ENCODE measurements at places on chromosomes 3 and 15. TPM values are rescaled to one million over a fixed set of nuclear protein-coding genes. Genes with fewer than 3 reads are reported as not detected.
A peak's percentile ranks its signal among the peaks of the same experiment; 100 is the strongest.

The FETUB gene
- polyA plus RNA-seq, result not detected

GRCh38 chr15:68080783-68081182 is 26.7 kb downstream of the PIAS1 start:
- no peak for DNase-seq

DNA sequence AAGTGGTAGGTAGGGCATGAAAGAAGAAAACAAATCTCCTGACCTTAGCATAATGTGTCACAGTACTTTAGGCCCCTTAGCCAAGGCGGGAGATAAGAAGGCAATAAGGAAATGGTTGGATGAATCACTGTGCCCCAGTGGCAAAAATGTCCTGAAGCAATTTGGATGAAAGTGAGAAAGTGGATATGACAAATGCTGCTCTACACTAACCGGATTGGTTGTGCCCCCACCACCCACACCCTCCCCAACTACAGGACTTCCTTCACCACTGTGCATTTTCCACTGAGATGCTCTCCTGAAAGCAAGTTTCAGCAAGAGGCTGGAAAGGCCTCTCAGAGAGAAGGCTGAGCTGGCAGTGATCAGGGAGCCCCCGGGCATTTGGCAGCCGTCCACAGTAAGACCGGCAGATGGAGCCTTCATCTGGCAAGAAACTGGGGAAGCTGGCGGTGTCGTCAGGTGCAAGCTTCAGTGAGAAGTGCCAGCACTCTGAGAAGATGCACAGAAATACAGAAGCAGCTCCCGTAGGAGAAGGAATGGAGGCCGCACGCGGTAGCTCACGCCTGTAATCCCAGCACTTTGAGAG is 63.8 kb downstream of the ATP1B3 start:
- DNase-seq, result no peak

The FBXW12 gene
- not detected for polyA plus RNA-seq

GRCh38 chr15:58306591-58307312 is 125.0 kb upstream of the LIPC start:
- no peak for DNase-seq

The SEMA3B gene
- not detected for polyA plus RNA-seq

DNA sequence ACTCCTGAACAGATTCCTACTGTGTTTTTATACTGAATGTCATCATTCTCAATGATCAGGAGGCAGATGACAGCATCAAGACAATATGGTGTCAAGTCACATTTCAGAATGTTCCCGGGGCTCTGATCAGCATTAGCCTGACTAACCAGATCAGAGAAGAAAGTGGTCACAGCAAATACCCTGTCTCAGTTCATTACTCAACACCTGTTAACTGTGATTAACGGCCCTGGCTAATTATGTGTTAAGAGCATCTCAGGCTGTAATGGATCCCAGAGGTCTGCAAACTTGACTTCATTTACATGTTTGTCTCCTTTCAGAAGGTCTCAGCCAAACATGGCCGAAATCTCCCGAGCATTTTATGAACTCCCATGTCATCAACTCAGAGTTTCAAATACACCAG is 833.7 kb downstream of the FHIT start:
- no peak for DNase-seq

The TEX55 gene
- not detected for polyA plus RNA-seq

- DNase-seq, result peak; percentile 52
Measured at GRCh38 chr15:62066663-62067447, at the start of gene C2CD4A. Gene C2CD4A, plus strand, starts transcription at chr15:62066977. Its CDS starts 637 bp downstream, at chr15:62067614.

DNA sequence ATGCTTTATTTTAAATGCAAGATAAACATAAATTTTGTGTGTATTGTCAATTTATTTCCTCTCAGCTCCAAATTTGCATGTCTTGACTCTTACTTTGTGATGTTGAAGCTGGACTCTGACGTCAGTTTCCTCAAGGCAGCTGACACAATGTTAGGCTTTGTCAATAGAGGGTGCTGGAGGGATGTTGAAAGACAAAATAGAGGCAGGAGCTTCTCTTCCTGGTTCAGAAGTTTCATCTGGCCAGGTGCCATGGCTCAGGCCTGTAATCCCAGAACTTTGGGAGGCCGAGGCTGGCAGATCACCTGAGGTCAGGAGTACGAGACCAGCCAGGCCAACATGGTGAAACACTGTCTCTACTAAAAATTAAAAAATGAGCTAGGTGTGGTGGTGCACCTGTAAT is 408.6 kb downstream of the GBE1 start:
- DNase-seq, result no peak

DNA sequence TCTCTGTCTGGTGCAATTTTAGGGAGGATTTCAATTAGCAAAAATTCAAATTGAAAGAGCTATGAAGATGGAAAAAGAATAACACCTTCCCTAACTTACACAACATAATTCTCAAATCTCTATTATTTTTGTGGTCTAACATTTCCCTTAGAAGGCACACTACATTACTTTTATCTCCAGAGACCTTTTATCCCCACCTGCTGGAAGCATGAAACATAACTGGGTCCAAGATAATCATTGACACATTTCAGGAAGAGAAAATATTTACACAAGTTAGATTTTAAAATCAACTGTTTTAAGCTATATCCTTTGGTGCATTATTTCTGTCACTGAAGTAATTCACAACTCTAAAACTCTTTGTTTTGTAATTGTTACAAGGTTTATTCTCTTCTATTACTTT is 779.5 kb downstream of the ROBO1 start:
- no peak for DNase-seq

DNA sequence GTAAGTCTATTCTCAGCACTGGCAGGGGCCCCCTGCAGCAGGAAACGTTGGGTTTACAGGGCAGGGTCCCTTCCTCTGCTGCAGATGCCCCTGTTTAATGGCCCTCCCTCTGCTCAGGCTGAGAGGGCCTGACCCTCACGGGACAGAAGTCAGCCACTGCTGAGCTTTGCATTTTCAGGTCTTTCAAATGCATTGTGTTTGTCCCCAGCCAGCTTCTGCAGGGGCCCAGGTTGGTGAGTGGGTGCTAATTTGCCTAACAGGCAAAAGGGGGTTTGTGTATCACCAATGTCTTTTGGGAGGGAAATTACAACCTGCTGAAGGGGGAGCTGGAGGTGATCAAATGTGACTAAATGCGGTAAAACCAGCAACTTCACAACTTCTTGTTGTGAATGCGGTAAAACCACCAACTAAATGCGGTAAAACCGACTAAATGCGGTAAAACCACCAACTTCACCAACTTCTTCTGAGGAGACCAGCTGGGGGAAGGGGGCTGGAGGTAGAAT is 44.8 kb upstream of the UBE2E1 start:
- no peak for DNase-seq

DNA sequence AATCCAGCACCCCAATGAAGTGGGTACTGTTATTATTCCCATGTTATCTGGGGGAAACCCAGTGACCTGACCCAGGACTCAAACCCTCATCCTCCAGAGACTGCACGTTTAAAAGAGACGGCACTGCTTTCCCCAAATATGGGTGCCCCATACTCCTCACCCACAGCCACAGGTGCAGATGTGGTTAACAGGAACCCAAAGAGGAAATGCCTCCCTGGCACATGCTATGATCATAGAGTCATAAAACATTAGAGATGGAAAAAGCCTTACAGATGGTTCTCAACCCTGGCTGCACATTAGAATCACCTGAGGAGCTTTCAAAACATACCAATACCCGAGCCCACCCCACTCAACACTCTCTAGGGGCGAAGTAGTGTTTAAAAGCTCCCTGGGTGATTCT is 111.5 kb downstream of the SEMA5B start:
- no peak for DNase-seq

DNA sequence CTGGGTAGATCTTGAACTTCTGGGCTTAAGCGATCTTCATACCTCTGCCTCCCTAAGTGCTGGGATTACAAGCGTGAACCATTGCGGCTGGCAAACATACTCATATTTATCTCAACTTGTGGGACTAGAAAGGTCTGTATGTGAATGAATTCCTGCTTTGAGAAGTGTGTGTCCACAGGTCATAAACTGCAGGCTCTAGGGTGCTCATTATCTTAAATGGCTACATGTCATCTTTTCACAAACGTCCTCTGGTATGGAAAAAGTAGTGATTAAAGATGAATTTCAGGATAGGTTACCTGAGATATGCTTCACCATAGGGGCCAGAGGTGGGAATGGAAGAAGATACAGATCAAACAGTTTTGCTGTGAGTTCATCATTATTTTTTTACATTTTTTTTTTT is 7.8 kb upstream of the HDAC11 start:
- DNase-seq, result no peak

- DNase-seq, result no peak
Measured at GRCh38 chr3:167941234-167941995, 154.3 kb downstream of the GOLIM4 start.

DNA sequence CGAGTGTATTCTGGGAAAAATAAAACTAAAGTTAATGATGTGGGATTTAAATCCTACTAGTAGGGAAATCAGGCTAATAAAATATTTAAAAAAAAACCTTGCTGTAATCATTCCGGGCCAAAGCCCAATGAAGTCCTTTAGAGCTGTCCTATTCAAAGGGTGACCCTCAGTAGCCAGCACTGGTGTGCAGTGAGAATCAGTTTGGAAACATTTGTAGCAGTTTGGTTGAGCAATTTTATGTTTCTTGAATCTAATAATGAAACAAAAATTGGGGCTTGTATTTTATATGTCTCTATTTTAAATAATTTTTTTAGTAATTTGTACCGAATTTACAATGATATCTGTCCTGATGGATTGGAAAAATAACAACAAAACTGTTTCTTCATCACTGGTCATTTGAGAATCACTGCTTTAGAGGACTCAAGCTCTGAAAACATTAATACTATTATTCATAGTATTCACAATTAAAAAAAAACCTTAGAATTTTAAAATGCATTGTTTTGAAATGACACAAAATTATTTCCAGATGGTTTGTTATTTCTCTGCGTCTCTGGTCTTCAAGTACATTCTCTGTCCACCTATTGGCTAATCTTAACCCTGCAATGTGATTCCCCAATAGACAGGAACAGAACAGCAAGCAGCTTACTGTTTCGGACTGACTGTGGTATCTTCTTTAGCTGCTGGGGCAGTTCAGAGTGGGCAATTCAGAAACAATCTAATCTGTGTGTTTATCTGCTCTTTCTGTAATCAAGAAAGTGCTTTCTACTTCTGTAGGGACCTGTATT is 71.2 kb downstream of the OTOL1 start:
- no peak for DNase-seq

- DNase-seq, result peak; percentile 77
Measured at GRCh38 chr3:161310649-161311423, 60.5 kb downstream of the SPTSSB start.

The FEZF2 gene
- not detected for polyA plus RNA-seq

GRCh38 chr3:11335056-11335608 is 62.9 kb downstream of the ATG7 start:
- DNase-seq, result peak; percentile 56

The TP53BP1 gene
- polyA plus RNA-seq, result 13.5 TPM

GRCh38 chr3:120854908-120855526 is 53.0 kb upstream of the STXBP5L start:
- DNase-seq, result no peak

DNA sequence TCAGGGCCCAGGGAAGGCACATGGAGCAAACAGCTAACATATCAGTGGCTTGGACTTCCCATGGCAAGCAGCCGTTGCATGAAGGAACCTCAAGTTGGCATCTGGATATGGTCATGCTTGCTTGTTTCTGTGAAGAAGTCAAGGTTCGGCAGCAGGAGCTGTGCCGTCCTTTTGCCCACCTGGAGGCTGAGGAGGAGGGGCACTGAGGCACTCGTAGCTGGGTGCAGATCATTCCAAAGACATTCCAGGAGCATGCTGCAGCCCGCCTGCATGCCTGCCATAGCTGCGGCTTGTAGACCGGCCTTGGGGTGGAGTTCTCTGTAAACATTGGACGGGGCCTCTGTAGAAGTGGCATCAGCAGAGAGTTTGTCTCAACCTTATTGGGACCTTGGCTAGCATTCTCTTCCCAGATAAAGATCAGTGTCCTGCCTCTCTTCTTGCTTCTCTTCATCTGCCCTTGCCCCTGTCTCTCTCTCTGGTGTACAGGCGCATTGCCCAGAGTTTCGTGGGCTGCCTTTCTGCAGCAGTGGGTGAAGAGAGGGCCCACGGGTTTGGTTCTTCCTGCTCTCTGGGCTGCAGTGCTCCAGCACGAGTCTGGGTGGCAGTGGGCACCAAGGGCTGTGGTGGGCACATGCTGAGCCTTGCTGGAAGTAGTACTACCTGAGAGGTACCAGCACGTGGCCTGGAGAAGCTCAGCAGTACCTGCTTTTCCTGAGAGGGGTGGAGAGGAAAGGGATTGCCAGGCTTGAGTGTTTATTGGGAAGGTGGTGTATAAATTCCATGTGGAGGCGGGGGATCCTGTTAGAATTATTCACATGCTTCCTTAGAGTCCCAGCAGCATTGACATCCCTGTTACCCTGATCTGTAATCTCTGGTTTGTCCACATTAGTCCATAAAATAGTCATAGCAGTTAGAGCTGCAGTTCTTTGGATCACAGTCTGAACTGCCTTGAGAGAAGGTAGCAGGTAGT is 49.4 kb downstream of the CHCHD6 start:
- no peak for DNase-seq

DNA sequence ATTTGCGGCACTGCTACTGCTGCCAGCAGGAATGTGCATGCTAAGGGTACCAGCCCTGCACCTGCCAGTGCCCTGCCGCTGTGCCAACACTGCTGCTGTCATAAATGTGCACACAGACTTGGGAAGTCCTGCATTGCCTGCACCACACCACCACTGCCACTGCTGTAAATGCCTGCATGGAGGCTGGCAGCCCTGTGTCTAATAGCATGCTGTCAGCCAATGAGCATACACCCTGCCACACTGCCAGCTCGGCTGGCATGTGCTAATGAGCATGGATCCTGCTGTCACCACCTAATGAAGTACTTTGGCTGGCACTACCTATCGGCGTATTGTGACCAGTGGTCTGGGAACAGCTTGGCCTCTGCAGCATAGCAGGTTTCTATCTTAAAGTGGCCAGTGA is 981.8 kb upstream of the GBE1 start:
- no peak for DNase-seq

The PCBP4 gene
- 8.0 TPM for polyA plus RNA-seq

DNA sequence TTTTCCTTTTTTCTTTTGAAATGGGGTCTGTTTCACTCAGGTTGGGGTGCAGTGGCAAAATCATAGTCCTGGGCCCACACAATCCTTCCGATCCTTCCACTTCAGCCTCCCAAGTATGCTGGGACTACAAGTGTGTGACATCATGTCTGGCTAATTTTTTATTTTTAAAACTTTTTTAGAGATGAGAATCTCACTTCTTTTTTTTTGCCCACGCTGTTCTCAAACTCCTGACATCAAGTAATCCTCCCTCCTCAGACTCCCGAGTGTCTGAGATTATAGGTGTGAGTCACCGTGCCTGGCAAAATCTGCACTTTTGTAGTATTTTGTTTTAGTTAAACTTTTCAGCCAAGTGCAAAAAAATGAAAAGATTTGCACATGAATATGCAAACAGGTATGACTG is 171.0 kb downstream of the FNDC3B start:
- no peak for DNase-seq

GRCh38 chr15:80850941-80851451 is 71.8 kb downstream of the CEMIP start:
- no peak for DNase-seq

- DNase-seq, result no peak
Measured at GRCh38 chr3:195129072-195129643, 141.8 kb downstream of the XXYLT1 start.

The EIF2B5 gene
- polyA plus RNA-seq, result 59.7 TPM

The LRRC2 gene
- 0.48 TPM for polyA plus RNA-seq

Measured in naive thymus-derived CD4-positive, alpha-beta T cell (primary cell).